Esophagus muscularis mucosa (tissue), 4 donors: ENCODE measurements at places on chromosomes 7 and 10. TPM values are rescaled to one million over a fixed set of nuclear protein-coding genes. Genes with fewer than 3 reads are reported as not detected.

DNA sequence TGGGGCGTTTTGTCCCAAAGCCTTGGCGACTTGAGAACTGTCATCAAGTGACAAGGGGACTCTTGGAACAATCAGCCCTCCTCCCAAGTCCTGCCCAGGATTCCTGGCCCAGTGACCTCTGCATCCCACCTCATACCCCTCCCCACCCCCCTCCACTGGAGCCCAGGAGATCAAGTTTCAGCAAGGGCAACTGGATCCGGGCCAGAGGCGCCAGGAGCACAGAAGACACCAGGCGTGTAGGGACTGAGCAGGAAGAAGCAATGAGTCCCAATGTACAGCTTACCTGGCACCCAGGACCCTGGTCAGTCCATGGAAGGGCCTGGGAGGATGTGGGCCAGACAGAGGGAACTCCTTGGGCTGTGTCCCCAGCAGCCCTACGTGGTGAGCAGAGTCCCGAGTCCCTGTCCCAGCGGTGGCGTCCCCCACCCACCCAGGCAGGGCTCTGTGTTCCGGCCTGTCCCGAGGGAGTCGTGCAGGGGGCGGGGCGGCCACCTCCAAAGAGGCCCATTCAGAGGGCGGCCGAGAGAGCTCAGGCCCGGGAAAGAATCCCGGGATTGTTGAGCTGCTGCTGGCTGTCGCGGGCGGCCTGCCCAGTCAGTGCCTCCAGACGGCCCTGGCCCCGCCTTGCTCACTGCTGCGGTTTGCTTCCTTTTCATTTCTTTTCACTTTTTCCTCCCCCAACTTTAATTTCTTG is 254.1 kb downstream of the TNS3 start:
- no peak for DNase-seq
- peak overlapping the region; percentile 45 for H3K4me3 ChIP-seq
- peak overlapping the region; percentile 75 for H3K27ac ChIP-seq
- H3K27me3 ChIP-seq, result no peaks in the 10 kb centered on the region

GRCh38 chr10:3067859-3068179 is 471 bp downstream of the PFKP start:
- peak overlapping the region; percentile 87 for H3K27ac ChIP-seq
- H3K4me1 ChIP-seq, result peaks cover 21% of the 10 kb centered on the region
- H3K4me3 ChIP-seq, result peak overlapping the region; percentile 80
- no peaks in the 10 kb centered on the region for H3K27me3 ChIP-seq
- no peaks in the 10 kb centered on the region for H3K36me3 ChIP-seq
- DNase-seq, result no peak

CYP2C8 gene
- total RNA-seq, result not detected

HABP2 gene
- total RNA-seq, result not detected

CYP2C19 gene
- 0.17 TPM for total RNA-seq

DNA sequence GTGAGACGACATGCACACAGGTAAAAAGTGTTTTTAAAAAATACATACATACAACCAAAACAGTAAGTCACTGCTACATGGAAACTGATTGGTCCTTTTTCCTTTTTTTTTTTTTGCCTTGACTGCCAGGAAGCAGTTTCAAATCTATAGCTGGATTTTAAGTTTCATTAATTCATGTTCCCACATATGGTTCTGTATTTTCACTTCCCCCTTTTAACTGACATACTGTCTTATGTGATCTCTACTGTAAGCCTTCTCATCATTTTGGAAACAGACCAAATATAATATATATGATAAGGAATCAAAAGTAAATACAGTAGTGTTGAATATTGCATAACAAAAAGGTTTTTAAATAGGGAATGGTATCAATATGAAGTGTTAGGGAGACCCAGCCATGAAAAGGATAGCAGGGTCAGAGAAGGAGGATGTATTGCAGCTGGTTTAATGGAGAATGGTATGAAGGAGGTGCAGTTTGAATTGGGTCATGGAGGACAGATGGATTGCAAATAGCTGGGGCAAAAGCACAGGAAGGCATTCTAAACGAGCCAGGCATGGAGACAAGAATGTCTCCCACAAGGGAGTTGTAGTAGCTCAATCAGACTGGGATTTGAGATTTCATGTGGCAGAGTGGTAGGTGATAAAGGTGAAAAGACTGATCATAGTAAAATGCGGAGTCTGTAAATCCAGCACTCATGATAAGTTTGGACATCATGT is 5.4 kb downstream of the CAV1 start:
- H3K36me3 ChIP-seq, result peaks cover 15% of the 10 kb centered on the region
- DNase-seq, result no peak
- peak overlapping the region; percentile 99 for H3K27ac ChIP-seq
- H3K27me3 ChIP-seq, result no peaks in the 10 kb centered on the region
- H3K4me1 ChIP-seq, result peaks cover 42% of the 10 kb centered on the region

GRCh38 chr7:962401-963081 is 8.1 kb upstream of the ADAP1 start:
- DNase-seq, result no peak

DLG5 gene
- total RNA-seq, result 120 TPM

DNA sequence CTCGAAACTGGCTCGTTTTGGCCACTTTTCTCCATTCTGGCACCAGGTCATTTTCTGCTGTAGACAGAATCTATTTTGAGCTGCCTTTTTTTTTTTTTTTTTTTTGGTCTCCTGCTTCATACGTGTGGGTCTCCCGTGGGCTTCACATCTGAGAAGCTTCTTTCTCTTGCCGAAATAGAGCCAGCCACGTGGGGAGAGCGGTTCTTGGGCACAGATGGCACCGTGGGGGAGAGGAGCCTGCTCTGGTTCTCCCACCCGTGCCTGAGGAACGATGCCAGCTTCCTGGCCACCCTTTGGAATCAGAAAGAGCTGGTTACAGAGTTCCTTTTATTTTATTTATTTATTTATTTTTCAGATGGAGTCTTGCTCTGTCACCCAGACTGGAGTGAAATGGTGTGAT is 48.7 kb upstream of the OCM2 start:
- H3K4me3 ChIP-seq, result no peak overlapping the region
- H3K4me1 ChIP-seq, result no peaks in the 10 kb centered on the region
- no peak overlapping the region for H3K27ac ChIP-seq
- DNase-seq, result no peak
- H3K27me3 ChIP-seq, result no peaks in the 10 kb centered on the region
- no peaks in the 10 kb centered on the region for H3K36me3 ChIP-seq

- DNase-seq, result no peak
- H3K4me3 ChIP-seq, result no peak overlapping the region
- no peak overlapping the region for H3K27ac ChIP-seq
- H3K36me3 ChIP-seq, result no peaks in the 10 kb centered on the region
- no peaks in the 10 kb centered on the region for H3K4me1 ChIP-seq
- no peaks in the 10 kb centered on the region for H3K27me3 ChIP-seq
Observed at GRCh38 chr7:19060761-19061259, 56.6 kb downstream of the TWIST1 start.

DNA sequence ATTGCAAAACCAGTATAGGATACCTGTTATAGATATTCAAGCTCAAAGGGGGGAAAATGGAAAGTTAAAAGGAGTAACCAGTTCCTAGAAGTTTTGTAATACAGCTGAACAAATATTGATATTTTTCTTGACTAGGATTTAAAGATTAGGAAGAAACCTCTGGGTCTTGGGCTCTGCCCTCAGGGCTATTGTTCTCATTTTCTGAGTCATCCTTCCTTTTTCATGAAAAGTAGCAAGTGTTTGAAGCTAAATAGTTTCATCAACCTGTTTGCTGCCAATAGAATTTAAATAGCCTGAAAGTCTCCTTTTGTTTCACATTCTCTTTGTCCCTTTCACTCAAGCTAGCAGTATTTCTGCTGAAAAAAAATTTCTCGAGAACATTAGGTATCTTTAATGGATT is 1061.1 kb upstream of the GHITM start:
- DNase-seq, result no peak
- H3K36me3 ChIP-seq, result no peaks in the 10 kb centered on the region
- no peaks in the 10 kb centered on the region for H3K27me3 ChIP-seq
- H3K4me3 ChIP-seq, result no peak overlapping the region
- no peak overlapping the region for H3K27ac ChIP-seq

FANK1 gene
- total RNA-seq, result 0.50 TPM

GRCh38 chr7:17406738-17407137 is 108.3 kb downstream of the AHR start:
- H3K36me3 ChIP-seq, result no peaks in the 10 kb centered on the region
- no peak for DNase-seq
- H3K27ac ChIP-seq, result no peak overlapping the region
- H3K4me1 ChIP-seq, result peaks cover 18% of the 10 kb centered on the region
- no peak overlapping the region for H3K4me3 ChIP-seq
- H3K27me3 ChIP-seq, result no peaks in the 10 kb centered on the region

C10orf67 gene
- total RNA-seq, result not detected

FAM241B gene
- total RNA-seq, result 8.4 TPM

AGR2 gene
- not detected for total RNA-seq

DNA sequence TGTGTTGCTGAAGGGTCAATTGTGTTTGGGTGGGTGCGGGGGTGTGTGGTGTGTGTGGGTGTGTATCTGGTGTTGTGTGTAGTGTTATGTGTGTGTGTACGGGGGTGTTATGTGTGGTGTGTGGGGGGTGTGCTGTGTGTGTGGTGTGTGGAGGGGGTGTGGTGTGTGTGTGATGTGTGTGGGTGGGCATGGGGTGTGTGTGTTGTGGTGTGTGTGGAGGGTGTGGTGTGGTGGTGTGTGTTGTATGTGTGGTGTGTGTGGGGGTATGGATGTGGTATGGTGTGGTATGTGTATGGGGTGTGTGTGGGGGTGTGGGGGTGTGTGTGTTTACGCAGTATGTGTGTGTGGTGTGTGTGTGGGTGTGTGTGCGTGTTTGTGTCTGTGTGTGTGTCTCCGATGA is 110.8 kb downstream of the ZNF22 start:
- no peak overlapping the region for H3K4me3 ChIP-seq
- H3K27me3 ChIP-seq, result no peaks in the 10 kb centered on the region
- no peak overlapping the region for H3K27ac ChIP-seq
- H3K36me3 ChIP-seq, result no peaks in the 10 kb centered on the region
- DNase-seq, result peak; percentile 26

DNA sequence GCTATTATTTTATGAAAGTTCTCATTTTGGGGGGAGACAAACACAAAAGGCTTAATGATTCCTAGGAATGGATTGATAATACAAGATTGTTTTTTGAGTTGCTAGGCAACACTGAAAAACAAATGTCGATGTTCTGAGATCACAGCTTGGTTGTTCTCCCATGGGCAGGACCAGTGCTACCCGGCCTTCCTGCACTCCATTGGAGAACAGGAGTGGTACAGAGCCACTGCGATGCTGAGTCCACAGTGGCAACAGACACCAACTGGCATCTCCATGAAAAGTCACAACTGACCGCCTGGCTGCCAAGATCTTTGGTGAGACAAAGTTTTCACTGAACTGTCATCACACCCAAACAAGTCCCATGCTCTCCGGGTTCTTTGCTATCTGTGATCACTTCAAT is 68.9 kb upstream of the NMT2 start:
- no peak overlapping the region for H3K4me3 ChIP-seq
- no peak for DNase-seq
- H3K27me3 ChIP-seq, result no peaks in the 10 kb centered on the region
- H3K36me3 ChIP-seq, result no peaks in the 10 kb centered on the region

A1CF gene
- not detected for total RNA-seq

GRCh38 chr7:25109276-25109675 is 15.8 kb downstream of the CYCS start:
- no peak overlapping the region for H3K27ac ChIP-seq
- DNase-seq, result no peak
- H3K27me3 ChIP-seq, result no peaks in the 10 kb centered on the region
- no peaks in the 10 kb centered on the region for H3K4me1 ChIP-seq
- H3K4me3 ChIP-seq, result no peak overlapping the region

DNA sequence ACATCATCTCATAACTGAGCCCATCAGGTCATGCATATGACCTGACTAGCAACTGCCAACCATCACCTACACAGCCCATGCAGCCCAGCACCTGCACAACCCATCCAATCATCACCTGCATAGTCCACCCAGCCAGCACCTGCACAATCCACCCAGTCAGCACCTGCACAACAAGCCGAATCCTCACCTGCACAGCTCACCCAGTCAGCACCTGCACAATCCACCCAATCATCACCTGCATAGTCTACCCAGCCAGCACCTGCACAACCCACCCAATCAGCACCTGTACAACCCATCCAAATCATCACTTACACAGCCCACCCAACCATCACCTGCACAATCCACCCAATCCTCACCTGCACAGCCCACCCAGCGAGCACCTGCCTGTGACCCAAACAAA is 33.4 kb upstream of the WDFY4 start:
- no peaks in the 10 kb centered on the region for H3K27me3 ChIP-seq
- no peak for DNase-seq
- peaks cover 10% of the 10 kb centered on the region for H3K4me1 ChIP-seq
- no peak overlapping the region for H3K4me3 ChIP-seq
- no peak overlapping the region for H3K27ac ChIP-seq

SLC29A4 gene
- total RNA-seq, result 3.3 TPM

- no peak overlapping the region for H3K4me3 ChIP-seq
- no peaks in the 10 kb centered on the region for H3K36me3 ChIP-seq
- H3K4me1 ChIP-seq, result no peaks in the 10 kb centered on the region
- no peak overlapping the region for H3K27ac ChIP-seq
- no peak for DNase-seq
Observed at GRCh38 chr7:68038621-68039314, 1042.1 kb downstream of the TYW1 start.

GRCh38 chr10:133421336-133422222 is 2.8 kb downstream of the SPRN start:
- peaks cover 6% of the 10 kb centered on the region for H3K27me3 ChIP-seq
- no peaks in the 10 kb centered on the region for H3K4me1 ChIP-seq
- DNase-seq, result peak; percentile 86
- H3K27ac ChIP-seq, result no peak overlapping the region
- peaks cover 37% of the 10 kb centered on the region for H3K36me3 ChIP-seq
- no peak overlapping the region for H3K4me3 ChIP-seq

GRCh38 chr10:8112942-8113442 is 58.5 kb downstream of the GATA3 start:
- no peaks in the 10 kb centered on the region for H3K36me3 ChIP-seq
- H3K4me3 ChIP-seq, result no peak overlapping the region
- no peaks in the 10 kb centered on the region for H3K4me1 ChIP-seq
- DNase-seq, result no peak
- no peaks in the 10 kb centered on the region for H3K27me3 ChIP-seq
- no peak overlapping the region for H3K27ac ChIP-seq
